ENCODE measurements at places on chromosomes 13 and 19.

GRCh38 chr13:45473627-45474026 lies 8.9 kb downstream of the COG3 start:
- DNase-seq: no peak

GRCh38 chr19:13066933-13067807 lies 35.5 kb downstream of the LYL1 start:
- no peak for DNase-seq

GRCh38 chr13:67138970-67139369 lies 91.2 kb downstream of the PCDH9 start:
- DNase-seq: no peak

GRCh38 chr19:58553799-58554493 lies 959 bp downstream of the CHMP2A start:
- no peak for DNase-seq

DNA sequence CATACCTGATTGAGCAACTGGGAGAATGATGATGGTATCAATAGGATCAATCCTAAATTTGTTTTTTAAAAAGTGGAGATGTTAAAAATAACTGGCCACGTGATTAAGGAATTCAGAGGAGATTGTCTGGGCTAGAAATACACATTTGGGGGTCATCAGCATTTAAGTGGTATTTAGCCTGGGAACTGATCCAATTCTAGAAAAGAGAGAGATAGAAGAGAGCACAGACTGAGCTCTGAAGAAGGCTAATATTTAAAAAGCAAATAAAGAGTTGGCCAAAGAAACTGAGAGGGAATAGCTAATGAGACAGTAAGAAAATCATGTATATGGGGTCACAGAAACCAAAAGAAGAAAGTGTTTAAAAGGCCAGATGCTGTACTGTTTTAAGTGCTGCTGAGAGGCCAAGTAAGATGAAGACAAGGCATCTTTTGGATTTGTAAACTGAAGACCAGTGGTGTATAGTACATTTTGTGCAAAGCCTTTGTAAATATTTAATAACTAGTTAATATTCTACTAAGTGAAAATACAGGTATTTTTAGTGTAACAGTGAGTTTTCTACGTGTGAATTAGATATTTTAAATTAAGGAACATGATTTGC lies 40.2 kb downstream of the UBL3 start:
- no peak for DNase-seq

GRCh38 chr13:106649495-106649894 lies 81.6 kb upstream of the ARGLU1 start:
- no peak for DNase-seq

Data from AG09319 (cell line).